Stimulated activated CD4-positive, alpha-beta T cell treated with anti-CD3 and anti-CD28 coated beads, Interleukin-4, amount 100 ng/mL, for 4 hours (primary cell): ENCODE measurements at places on chromosomes 12 and 14.
A peak's percentile ranks its signal among the peaks of the same experiment; 100 is the strongest.

DNA sequence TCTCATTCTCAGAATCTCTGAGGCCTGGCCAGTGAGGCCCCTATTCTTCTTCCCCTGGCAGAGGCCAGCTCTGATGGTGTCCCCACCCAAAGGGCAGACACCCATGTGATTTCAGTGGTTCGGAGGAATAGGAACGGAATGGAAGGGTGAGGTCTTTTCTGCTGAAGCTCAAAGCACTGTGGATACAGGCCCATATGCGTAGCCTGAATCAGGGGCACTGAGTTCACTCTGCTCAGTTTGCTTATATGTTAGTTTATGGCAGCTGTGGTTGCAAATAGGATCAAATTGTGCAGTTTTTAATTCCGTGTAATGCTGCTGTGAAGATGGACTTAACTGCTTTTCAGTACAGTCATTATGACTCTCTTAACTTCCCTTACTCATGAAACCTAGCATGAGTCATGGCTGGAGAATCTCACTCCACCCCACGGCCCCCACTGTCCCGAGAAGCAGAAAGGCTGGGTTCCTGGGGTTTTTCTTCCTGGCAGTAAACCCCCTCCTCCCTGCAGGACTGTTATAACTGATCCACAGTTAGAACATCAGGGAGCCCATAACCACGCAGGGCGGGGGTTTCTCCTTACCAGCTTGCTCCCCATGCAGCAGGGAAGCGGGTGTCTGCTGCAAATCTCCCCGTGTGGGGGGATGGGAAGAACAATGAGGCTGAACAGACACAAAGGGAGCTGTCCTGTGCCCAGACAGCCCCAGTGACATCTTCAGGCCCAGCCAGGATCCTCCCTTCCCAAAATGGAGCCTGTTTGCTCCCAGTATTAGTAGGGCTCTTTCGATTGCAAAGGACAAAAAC, 122.7 kb downstream of the SLC38A6 start:
- DNase-seq: no peak

DNA sequence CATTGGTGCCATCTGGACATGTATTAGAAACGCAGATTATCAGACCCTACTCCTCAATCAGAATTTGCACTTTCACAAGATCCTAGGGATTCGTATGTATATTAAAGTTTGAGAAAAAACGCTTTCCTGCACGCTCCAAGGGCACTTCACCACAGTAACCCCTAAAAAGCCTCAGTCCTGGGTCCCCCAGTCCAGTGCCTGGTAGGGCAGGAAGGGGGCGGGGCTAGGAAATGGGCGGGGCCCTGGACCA, 369 bp downstream of the DEPDC4 start:
- DNase-seq: peak; percentile 95

GRCh38 chr12:116306506-116306905, 29.0 kb upstream of the MED13L start:
- no peak for DNase-seq

DNA sequence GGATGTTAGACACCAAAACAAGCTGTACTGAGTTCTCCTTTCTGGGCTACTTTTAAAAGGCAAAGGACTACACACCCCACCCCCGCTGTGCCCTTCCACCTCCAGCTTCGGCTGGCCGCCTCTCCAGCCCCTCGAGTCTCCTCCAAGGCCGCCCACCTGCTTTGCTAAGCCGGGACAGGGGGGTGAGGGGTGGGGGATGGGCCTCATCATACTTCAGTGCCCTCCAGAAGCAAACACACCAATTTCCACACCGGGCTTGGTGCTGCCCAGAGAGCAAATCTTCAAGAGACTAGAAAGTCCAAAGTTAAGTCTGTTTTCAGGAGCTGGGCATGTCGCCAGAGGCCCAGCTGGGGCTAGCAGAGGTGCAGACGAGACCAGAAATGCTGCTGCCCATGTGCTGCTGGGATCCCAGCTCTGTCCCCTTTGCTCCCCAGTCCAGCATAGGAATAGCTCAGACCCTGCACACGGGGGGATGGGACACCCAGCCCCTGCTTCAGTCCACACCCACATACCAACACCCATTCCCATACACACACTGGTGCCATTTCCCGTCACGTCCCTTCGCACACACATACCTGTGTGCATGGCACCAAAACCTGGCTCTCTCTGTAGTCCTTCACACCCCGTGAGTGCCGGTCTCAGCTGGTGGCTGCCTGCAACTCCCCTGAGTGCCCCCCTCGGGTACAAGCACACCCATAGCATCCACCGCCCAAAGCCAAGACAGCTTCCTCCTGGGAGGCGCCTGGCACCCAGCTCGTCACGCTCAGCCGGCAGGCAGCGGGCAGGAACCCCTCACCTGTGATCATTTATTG, 1.0 kb downstream of the SLC6A12 start:
- DNase-seq: no peak

DNA sequence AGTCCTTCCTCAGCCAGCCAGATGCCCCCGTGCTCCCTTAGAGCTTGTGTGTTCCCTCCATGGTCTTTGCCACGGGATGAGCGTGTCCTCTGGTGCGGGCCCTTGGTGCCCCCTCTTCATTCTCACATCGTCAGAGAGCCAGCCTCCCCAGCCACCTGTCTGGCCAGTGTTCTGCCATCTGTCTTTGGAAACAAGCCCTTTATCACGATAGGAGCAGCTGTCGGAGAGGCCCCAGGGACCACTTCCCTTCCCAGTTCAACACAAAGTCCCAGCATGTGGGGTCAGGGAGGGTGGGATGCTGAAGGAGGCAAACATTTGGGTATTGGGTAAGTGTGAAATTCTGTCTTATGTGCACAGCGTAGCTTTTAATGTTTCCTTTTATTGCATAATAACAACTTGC, 44.5 kb downstream of the DYNC1H1 start:
- DNase-seq: no peak

GRCh38 chr12:54134850-54135249, 53.9 kb downstream of the SMUG1 start:
- DNase-seq: no peak

DNA sequence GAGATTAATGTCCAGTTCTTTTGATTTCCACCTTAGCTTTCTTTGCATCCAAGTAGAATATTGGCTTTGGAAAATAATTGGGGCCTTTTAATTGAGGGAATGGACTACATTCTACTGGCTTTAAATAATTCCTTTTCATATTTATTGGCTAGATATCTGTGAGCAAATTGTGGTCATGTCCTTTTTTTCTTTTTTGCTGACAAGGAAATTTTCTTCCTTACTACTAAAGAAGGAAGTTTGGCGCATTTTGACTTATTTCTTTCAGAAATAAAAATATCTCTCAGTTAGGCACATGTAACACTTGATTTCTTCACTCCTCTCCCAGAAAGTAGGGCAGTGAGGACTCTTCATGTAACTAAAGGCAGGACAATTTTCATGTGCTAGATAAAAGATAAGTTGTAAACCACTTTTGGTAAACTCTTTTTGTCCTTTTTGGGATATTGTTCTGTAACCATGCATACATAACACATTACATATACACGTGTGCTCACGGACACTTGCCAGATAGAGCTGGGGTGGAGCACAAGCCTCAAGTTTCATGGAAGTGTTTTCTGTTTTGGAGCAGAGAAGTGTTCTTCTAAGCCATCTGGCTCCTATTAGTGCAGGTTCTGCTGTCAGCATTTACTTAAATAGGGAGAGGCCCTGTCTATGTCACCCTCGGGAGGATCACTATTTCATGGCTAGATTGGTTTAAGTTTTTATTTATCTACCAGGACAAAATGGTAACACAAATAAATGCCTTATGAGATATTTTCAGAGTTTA, 85.1 kb upstream of the LRIG3 start:
- no peak for DNase-seq

- no peak for DNase-seq
These were observed 436.7 kb downstream of the DAD1 start for GRCh38 chr14:22152161-22152870.

DNA sequence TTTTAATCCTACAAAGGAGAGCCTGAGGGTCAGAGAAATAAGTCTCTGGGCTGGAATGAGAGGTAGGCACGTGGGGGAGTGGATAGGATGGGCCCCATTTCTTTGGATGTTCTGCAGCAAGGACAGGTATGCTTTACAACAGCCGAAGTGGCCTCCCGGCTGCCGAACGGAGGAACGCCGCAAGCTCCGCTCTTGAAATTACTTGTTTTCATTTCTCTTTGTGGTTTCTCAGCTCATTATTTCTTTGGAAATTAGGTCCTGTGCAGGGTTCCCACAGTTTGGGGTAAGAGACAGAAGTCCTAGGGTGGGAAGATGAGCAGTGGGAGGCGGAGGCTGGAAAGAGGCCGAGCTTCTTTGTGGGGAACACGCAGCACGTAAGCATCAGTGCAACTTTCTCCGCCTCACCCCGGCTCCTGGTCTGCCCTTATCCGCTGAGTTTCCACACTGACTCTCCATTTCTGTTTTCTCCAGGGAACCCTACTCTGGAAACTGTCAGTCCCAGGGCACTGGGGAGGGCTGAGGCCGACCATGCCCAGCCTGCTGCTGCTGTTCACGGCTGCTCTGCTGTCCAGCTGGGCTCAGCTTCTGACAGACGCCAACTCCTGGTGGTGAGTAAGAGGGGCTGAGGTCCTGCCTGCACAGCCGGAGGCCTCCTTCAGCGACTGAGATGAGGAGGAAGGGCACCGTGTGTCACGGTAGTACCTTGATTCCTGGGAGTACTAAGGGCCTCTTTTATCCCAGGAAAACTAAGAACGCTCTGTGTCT, 2.0 kb downstream of the WNT5B start:
- DNase-seq: no peak
